SIG-M5 (cell line): ENCODE measurements at places on chromosomes 12 and 14.

- no peak for DNase-seq
Observed at GRCh38 chr12:106897981-106898901, 57.5 kb upstream of the TMEM263 start.

DNA sequence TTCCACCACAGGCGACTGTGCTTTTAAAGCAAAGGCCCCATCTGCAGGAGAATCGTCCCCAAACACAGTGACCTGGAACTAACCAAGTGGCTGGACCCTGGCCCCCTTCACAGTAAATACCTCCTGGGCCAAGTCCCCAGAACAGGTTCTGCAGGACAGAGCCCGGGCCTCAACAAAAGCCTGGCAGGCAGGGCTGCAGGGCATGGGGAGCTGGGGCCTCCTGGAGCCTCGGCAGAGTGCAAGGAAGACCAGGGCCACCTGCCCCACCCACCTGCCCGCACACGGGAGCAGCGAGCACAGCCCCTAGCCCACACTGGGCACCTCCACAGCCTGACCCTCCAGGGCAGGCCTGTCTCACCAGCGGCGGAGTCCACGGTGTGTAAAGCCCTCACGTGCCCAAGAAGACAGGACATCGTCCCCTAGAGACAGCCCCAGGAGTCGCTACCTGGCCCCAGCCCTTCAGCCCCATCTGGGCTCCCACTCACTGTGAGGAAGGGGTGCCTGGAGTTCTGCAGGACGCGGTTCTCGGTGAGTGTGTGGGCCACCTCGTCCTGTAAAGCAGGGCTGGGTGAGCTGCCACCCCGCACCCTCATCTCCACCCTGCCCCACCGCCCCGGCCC is 21.0 kb downstream of the AKT1 start:
- DNase-seq, result no peak

DNA sequence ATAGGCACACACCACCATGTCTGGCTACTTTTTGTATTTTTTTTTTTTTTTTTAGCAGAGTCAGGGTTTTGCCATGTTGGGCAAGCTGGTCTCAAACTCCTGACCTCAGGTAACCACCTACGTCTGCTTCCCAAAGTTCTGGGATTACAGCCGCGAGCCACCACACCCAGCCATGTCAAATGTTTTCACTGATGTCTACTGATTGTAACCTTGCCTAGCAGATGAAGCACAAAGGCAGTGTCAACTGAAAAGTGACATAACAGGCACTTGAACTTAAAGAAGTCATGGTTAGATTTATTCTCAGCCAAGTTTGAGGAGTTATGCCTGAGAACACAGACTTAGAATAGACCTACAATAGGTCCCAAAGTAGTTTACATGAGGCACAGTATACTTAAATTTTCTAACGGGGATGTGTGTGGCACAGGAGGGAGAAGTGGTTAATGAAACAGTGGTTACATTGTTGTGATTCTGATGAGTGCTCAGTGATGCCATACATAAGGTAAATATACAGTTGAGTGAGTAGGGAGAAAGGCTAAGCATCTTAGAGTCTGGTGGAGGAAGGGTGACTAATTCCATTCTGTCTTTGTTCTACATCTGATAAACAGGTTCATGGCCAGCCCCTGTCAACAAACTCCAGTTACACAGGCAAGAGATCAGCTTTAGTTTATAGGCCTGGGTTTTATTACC is 12.6 kb upstream of the RNASE4 start:
- no peak for DNase-seq

DNA sequence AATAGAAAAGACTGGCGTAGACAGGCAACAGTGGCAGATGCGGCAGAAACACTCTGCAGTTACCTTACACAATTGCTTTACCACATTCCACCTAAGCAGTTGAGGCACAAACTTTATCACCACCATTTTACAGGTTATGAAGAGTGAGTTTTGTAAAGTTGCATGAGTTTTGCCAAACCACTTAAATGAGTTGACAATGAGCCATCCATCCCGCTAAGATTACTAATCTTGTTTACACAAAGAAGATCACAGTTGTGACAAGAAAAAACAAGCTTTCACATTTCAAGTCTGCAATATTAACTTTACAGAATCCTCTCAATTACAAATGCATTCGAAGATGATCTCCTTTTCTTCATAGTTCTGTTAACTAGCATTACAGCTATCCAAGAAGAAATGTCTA is 1.8 kb downstream of the TMCC3 start:
- DNase-seq, result no peak

DNA sequence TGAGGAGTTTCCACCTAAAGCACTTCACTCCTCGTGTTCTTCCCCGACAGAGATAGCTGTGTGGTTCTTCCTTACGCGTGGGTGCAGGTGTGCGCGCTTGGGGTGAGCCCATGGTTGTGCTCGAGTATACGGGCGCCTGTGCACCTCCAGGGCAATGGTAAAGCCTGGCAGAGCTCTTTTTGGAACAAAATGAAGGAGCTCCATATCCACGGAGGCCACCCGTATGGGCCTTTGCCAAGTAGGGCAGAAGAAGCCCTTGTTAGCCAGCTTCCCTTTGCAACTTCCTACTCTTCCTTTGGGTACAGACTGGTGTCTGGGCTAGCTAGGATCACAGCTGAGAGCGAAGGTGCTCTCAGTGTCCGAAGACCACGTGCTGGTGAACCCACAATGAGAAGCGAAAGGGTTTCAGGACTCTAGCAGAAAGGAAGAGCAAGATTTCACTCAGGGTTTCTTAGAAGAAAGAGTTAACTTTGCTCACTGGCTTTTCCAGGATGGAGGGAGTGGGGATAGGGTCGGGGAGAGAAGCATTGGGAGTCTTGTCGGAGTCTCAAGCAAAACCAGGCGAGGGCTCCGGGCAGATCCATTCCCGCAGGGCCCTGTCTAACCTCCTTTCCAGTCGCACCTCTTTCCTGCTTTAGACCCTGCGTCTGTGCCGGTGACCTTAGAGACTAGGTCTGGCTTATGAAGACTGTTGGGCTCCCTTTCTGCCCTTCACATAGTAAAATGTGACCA is 960 bp upstream of the LRFN5 start:
- DNase-seq, result no peak

- no peak for DNase-seq
Observed at GRCh38 chr14:37594971-37595808, at the start of the genes FOXA1 and TTC6. FOXA1 (minus strand) TSS chr14:37595249; CDS start chr14:37594972, 277 bp downstream. TTC6 (plus strand) TSS chr14:37595629; CDS start chr14:37622065, 26,436 bp downstream.

GRCh38 chr12:6786416-6787094 is 2.8 kb upstream of the CD4 start:
- no peak for DNase-seq

GRCh38 chr12:34597548-34598351 is 575.5 kb downstream of the ALG10 start:
- no peak for DNase-seq

- no peak for DNase-seq
Observed at GRCh38 chr14:90788031-90788430, 28.2 kb downstream of the TTC7B start.

- DNase-seq, result no peak
Observed at GRCh38 chr14:72617391-72618031, 276.4 kb downstream of the DPF3 start.

- no peak for DNase-seq
Observed at GRCh38 chr14:87864356-87865270, 128.4 kb downstream of the GALC start.
